ENCODE measurements at places on chromosomes 2 and 18. TPM values are rescaled to one million over a fixed set of nuclear protein-coding genes. Genes with fewer than 3 reads are reported as not detected.

The SRD5A2 gene
- not detected for total RNA-seq

DNA sequence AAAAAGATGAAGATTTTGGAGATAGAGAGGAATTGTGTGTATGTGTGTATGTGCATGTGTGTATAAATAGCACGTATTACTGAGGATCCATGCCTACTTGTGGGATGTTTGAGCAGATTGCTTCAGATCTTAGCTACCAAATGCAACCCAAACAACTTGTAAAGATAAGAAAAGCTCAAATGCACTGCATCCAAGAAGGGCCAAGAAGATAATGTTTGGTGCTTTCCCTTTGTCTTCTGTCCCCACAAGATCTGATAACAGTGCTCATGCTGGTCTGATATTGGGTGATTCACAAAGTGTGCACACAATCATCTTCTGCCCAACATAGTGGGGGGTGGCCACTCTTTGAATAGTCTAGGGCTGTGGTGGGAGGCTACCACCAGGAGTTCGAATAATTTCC, 284.8 kb upstream of the CYRIA start:
- H3K4me3 ChIP-seq: no peak overlapping the region
- DNase-seq: no peak
- no peaks in the 10 kb centered on the region for H3K4me1 ChIP-seq
- H3K27ac ChIP-seq: no peak overlapping the region
- no peaks in the 10 kb centered on the region for H3K36me3 ChIP-seq

GRCh38 chr2:8543060-8543382, 138.8 kb upstream of the ID2 start:
- H3K36me3 ChIP-seq: no peaks in the 10 kb centered on the region
- H3K27ac ChIP-seq: peak overlapping the region; percentile 45
- DNase-seq: no peak
- H3K4me1 ChIP-seq: peaks cover 27% of the 10 kb centered on the region
- no peaks in the 10 kb centered on the region for H3K27me3 ChIP-seq
- no peak overlapping the region for H3K4me3 ChIP-seq

DNA sequence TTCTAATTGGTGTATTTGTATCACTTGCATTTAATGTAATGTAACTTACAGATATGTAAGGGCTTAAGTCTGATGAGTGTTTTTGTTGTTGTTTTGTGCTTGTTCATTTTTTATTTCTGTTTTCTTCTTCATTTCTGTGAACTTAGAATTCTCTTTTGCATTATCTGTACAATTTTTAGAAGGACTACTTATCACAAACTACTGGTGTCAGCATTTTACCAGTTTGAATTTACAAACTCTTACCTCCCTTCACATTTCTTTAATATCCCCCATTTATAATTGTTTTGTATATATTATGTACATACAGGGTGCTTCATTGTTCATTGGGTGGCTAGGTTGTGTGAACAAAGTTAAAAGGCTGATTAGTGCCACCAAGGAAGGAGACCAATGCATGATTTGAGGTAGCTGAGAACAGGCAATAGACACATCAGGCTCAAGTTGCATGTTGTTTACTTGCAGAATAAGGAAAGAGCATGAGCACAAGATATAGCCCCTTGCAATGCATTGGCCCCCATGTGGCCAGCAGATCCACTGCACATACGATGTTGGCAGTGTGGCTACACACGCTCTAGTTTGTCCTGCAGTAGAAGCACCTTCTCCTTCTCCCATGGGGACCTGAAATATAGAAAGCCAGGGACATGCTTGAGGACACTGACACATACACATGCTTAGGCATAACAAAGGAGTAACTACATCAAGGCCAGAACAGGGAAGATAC, 198.2 kb downstream of the CD8B2 start:
- H3K4me1 ChIP-seq: no peaks in the 10 kb centered on the region
- H3K4me3 ChIP-seq: no peak overlapping the region
- DNase-seq: no peak
- no peaks in the 10 kb centered on the region for H3K27me3 ChIP-seq

The CYP27A1 gene
- total RNA-seq: 546 TPM

DNA sequence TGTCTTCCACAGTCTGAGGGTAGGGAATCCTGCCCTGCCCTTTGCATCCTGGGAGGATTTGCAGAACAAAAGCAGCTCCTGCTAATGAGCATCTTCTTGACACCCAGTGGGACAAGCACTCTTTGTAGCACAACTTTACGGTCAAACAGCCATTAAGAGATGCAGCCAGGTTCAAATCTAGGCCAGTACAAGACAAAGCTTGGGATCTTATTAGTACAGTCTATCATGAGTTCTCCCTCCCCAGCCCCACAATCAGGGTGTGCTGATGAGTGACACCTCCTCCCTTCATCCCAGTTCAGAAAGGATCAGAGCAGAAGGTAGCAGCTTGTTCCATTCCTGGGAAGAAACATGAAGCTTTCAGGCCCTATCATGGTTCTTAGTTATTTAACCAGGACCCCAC, 41.9 kb downstream of the MARCO start:
- DNase-seq: no peak
- no peaks in the 10 kb centered on the region for H3K36me3 ChIP-seq
- no peaks in the 10 kb centered on the region for H3K4me1 ChIP-seq
- no peak overlapping the region for H3K27ac ChIP-seq

Measured in stomach (tissue), 19 donors.